ENCODE measurements at places on chromosomes 1 and 21.
A peak's percentile ranks its signal among the peaks of the same experiment; 100 is the strongest.

DNA sequence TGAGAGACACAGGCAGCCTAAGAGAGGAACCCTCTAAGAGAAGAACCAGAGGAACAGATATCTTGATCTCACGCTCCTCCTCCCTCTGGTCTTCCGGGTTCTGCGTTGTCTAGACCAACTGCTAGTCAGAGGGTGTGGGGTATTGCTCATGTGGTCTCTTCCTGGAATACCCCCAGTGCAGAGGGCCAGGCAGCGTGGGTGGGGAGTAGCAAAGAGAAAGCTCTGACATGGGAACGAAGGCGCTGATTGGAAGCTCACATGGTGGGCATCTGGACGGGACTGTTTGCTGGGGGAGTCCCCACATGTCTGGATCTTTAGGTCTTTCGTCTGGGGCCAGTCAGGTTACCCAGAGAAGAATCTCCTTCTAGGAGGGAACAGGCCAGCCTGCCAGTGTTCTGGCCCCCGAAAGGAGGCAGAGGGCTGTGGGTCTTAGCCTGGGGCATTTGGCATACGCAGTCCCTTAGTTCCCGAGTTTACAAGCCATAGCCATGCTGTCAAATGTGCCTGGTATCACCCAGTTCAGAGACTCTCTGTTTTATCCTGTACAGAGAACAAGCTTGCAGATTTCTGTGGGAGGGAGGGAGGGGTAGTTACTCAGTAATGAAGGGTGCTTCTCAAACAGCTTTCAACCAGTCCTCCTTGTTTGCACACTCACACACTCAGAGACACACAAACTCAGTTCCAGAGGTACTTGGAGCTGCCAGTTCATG is 18.3 kb upstream of the IL6R start:
- DNase-seq, result peak; percentile 91

- DNase-seq, result peak; percentile 27
Measured at GRCh38 chr21:45363921-45364467, 41.0 kb upstream of the COL18A1 start.

- DNase-seq, result no peak
Measured at GRCh38 chr1:230750576-230750975, 3.4 kb downstream of the CAPN9 start.

DNA sequence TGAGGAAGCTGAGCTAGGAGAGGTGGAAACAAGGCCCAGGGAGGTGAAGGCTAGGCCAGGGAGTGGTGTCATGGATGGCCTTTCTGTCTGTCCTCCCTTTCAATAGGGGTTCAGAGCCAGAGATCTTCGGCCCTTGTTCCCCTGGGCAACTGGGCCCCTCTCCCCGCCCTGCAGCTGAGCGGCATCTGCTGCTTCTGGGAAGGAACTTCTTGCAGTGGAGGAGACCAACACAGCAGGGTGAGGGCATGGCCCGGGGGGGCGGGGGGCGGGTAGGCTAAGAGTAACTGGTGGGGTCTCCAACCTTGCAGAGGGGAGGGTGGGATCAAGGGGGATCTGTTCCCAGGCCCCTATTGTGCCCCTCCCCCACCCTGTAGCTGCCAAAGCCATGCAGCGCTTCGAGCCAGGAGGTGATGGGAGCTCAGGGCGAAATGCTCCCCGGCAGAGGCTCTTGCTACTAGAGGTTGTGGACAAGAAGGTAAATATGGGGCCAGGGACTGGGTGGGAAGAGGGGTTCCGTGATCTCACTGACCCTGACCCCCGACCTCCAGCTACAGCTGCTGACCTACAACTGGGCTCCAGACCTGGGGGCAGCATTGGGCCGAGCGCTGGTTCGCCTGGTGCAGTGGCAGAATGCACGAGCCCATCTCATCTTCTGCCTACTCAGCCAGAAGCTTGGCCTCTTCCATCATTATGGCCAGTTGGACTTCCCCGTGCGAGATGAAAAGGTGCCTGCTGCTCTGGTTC is 11.7 kb downstream of the HYI start:
- no peak for DNase-seq

DNA sequence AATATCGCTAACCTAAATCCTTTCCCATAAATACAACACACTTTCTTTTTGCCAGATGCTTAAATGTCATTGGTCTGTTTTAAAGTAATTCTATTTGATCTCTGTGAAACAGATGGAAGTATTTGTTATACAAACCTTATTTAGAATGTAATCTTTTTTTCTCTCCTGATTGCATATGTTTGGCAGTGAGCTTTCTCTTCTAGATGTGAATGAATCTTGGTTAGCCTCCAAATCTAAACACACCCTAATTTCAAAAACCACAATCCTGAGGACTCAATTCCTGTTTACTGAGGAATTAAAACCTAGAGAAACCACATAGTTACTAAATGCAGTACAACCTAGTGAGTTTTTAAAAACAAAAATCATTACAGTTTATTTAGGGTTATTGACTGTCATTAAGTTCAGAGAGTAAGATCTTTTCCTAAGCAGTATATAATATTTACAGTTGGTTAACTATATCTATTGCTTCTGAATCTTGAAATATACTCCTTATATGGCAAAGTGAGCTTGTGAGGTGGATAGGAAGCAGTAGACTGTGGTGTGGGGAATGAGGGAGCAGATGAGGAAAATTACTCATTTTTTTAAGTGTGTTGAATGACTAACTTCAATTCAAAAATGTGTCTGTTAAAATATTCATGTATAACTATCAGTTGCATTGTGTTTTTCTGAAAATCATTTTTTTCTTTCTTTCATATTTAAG is 218.7 kb downstream of the FMN2 start:
- DNase-seq, result no peak

DNA sequence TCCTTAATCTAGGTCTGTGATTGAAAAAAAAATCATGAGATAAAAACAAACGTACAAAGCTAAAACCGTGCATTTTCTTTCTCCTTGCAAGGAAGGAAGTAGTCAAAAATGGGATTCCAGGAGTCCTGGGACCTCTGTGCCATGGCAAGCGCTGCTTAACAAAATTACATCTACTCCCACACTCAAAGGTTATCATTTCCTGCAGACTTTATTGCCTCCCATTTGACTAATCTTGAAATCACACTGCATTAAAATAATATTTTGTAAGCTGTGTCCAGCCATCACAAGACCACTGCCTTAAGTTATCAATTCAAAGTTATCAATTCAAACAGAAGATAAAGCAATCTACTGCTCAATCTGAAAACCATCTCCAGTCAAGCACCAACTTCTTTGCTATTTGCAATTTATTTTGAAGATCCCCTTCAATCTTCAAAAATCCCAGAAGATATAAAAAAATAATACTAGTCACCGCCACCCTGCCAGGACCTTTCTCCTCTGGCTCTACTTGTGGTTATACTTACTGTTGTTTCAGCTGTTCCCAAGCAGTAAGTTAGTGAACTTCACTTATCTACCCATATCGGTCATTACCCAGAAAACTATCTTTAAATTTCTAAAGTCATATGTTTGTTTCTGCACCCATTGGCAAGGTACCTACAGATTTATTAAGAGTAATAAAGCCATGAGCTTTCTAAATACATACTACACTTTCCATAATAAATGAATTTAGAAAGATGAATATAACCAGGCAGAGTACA is 38.1 kb upstream of the RAP1GAP start:
- no peak for DNase-seq

- no peak for DNase-seq
Measured at GRCh38 chr1:200784576-200784975, 45.9 kb downstream of the CAMSAP2 start.

- DNase-seq, result no peak
Measured at GRCh38 chr1:47852006-47852718, 145.0 kb downstream of the TRABD2B start.

DNA sequence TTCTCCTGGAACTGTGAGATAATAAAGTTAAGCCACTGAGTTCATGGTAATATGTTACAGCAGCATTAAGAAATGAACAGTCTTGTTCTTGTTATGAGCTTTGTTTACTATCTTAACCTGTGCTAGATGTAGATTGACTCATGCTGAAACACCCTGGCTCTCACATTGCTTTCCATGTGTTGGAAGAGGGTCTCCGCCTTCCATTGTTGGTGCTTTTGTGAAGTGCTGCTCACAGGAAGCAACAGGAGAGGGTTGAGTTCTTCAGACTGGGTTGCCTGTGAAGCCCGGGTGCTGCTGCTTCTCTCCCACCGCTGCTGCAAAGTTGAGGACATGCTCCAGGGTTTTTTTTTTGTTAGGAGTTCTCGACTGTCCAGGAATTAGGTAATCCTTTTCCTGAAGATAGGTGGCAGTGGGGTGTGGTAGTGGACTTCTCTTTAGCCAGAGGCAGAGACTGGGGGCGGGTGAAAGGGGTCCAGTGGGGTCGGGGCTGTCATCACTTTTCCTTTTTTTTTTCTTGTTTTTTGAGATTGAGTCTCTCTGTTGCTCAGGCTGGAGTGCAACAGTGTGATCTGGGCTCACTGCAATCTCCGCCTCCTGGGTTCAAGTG is 28.7 kb upstream of the HMGN1 start:
- DNase-seq, result no peak

- no peak for DNase-seq
Measured at GRCh38 chr1:3917761-3918160, 17.7 kb upstream of the C1orf174 start.

DNA sequence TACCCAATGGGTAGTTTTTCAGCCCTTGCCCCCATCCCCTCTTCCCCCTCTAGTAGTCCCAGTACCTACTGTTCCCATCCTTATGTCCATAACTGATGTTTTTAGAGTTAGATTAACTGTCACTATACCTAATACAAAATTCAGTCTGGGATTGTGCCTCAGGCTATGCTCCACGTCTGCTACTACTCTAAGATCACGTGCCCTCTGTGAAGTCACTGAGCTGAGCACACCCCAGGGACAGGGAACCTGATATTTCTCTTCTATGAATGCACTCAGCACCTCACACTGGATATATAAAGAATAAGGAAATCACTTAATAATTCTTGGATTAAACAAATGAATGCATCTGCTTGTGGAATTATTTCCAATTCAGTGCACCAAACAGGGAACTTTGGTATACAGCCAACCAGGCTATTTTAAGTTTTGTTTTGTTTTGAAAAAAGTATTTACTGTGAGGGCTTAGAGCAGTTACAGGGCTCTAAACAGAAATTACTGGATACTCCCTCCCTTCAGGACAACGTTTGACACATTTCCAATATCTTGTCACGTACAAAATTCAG is 307.9 kb downstream of the SMYD3 start:
- no peak for DNase-seq

DNA sequence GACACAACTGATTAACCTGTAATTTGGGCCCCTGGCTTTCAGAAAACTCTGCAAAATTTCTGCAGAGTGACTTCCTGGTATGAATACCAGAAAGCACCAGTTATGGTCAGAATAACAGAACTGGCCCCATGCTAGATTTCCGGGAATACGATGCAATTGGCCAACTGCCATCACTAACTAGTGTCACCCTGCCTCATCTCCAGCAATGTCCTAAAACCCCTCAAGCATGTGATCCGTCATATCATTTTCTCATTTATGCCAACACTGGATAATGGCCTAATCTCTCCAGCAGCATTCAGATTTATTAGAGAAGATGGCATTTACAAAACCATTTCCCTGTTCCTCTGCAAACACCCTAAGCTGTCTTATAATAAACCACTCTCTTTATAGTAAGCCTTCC is 15.4 kb downstream of the KAZN start:
- DNase-seq, result no peak

GRCh38 chr1:177311586-177311985 is 140.8 kb downstream of the BRINP2 start:
- no peak for DNase-seq

DNA sequence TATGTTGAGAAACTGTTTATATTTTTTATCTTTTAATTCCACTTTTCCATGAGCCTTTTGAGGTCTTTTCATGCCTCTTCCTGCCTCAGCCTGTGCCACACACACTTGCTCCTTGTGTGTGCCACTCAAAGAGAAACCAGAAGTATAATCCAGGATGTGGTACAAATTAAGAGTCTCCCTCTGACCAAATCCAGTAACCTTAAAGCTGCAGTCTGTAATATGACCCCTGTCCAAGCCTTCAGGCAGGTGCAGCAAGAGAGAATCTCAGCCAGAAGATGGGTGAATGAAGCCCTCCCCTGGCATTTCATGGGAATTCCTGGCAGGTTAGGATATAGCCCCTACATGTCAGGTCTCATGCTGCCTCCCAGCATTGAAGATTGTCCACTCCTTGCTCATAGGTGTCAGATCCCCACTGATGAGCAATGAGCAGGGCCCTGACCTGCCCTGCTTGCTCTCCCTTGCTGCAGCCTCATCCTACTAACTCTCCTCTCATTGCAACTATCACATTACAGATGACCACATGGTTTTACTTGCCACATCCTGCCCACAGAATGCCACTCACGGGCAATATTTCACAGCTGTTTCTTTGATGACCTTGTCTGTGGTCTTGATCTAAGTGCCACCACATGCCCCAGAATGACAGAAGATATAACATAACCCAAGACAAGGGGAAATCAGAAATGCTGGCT is 169.3 kb downstream of the SEC16B start:
- no peak for DNase-seq

DNA sequence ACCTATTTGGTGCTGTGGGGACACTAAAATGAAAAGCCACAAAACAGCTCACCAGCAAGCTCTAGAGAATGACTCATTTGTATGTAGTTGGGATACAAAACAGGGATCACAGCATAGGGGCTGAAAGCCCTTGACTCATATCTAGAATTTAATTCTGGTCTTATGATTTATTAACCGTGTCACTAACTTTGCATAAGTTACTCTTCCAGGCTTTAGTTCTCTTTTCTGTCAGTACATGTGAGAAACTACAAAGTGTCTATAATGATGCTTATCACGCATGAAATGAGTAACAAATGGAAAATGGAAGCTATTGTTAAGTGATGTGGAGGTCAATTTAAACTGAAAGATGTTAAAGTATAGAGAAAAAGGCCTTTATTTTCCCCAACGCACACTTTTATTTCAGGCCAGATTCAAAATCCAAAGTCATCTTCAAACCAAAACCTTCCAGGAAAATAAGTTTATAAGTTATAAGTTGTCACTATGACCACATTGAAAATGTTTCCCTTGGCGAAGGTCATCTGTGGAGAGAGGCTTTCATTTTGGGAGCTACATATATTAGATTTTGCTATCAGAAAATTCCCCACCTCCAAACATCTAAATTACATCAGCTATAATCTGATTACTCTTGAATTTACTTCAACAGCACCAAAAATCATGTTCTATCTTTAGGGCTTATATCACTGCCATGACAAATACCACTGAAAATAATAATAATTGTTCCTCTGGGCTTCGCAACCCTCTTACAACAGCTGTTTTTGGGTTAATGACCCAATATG is 430.5 kb downstream of the MRPL39 start:
- no peak for DNase-seq

- no peak for DNase-seq
Measured at GRCh38 chr21:45403825-45404729, 888 bp upstream of the COL18A1 start.

- no peak for DNase-seq
Measured at GRCh38 chr1:193411714-193412113, 225.3 kb upstream of the B3GALT2 start.

GRCh38 chr1:56897150-56898004 is 42.8 kb downstream of the C8A start:
- no peak for DNase-seq

- DNase-seq, result no peak
Measured at GRCh38 chr21:16455978-16456377, 726.2 kb downstream of the USP25 start.

GRCh38 chr1:17967623-17968255 is 139.9 kb upstream of the IGSF21 start:
- no peak for DNase-seq

- no peak for DNase-seq
Measured at GRCh38 chr1:9284061-9284460, 8.6 kb upstream of the SPSB1 start.

- no peak for DNase-seq
Measured at GRCh38 chr1:55249646-55250398, 34.7 kb upstream of the USP24 start.

Data from activated CD4-positive, alpha-beta T cell treated with anti-CD3 and anti-CD28 coated beads, Interleukin-2, amount 50 U/mL, for 4 hours (primary cell).